Stimulated activated CD8-positive, alpha-beta memory T cell treated with anti-CD3 and anti-CD28 coated beads, Interleukin-7, amount 100 ng/mL, for 48 hours (primary cell): ENCODE measurements at places on chromosomes 6 and 20.

GRCh38 chr6:22596011-22596410, 26.6 kb downstream of the HDGFL1 start:
- DNase-seq, result no peak

GRCh38 chr6:145194389-145194788, 540.9 kb downstream of the EPM2A start:
- no peak for DNase-seq

DNA sequence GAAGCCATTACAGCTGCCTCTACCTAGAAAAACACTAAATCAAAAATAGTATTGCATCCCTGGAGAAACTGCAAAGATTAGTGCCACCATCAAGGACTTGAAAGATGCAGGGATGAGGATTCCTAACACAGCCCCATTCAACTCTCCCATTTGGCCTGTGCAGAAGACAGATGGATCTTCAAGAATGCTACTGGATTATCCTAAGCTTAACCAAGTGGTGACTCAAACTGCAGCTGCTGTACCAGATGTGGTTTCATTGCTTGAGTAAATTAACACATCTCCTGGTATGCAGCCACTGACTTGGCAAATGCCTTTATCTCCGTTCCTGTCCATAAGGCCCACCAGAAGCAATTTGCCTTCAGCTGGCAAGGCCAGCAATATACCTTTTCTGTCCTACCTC, 117.4 kb downstream of the TBC1D32 start:
- DNase-seq, result no peak

GRCh38 chr6:116762235-116762634, 3.3 kb downstream of the FAM162B start:
- DNase-seq, result no peak

- DNase-seq, result no peak
Observed at GRCh38 chr20:46688151-46689081, 828 bp downstream of the TP53RK start.

- DNase-seq, result no peak
Observed at GRCh38 chr20:56391596-56392131, 351 bp downstream of the AURKA start.

DNA sequence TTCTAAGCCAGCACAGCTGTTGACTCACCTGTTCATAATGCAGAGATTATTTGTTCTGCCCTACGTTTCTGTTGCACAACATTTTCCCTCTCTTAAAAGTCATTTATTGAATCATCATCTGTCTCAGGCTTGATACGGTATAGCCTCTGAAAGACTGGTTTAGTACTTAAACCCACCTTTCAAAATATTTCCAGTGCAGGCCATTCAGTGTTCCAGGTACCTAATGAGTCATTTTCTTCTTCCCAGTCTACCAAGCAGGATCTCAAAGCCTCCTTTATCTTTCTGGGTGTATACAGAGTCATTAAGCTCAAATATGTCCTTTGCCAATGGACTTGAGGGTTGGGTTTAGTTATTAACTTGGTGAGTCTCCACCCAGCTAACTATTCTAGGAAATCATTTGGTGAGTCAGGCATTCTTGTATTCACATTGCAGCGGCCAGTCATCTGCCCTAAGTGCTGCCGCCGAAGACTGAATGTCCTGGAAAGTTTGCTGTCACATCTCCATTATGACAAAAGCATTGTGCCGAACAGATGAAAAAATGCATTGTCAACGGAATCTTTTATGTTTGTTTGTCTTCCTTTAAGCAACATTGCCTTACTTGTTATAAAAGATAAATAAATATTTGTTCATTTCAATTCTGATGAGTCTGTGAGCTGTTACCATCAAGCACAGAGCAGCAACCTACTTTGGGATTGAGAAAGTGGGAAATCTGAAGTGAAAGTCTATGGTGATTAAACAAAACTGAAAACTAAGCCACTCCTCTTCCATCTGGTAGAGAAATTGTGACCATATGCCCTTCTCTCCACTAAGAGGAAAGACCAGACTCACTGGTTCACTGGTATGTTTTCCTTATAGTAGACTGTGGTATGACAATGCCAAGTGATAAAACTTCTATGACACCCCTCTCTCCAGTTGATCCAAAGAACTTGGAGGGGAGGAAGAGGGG, 14.3 kb upstream of the FAM135A start:
- DNase-seq, result no peak

DNA sequence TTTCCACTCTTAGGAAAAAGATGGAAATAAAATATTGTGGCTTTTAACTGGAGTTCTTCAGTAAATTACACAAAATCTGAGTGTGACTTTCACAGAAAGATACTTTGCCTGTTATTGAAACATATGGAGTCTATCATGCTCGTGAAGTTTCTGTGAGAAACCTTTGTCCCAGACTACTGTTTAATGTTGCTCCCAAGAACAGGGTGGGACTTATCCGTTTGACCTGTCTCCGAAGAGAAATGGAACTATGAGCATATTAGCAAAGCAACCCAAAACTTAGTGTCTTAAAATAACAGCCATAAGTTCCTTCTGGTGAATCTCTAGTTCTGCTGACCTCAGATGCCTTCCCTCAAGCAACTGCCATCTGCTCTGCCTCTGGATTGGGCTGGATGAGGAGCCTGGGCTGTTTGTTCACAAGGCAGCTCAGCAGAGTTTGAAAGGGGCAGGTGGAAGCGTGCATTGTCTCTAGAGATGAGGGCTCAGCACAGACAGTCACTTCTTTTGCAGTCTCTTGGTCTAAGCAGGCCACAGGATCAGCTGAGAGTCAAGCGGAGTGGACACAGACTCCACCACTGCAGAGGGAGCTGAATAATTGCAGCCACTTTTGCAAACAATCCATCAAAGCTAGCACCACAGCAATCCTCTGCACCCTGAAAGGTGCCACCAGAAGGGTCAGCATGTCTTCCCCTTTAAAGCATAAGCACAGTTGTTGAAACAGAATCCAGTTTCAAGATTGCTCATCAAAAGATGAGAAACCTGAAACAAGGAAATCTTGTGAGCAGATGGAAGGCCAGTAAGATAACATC, 52.8 kb downstream of the MYB start:
- DNase-seq, result no peak

- DNase-seq, result no peak
Observed at GRCh38 chr6:70396163-70396562, 17.1 kb upstream of the FAM135A start.

- DNase-seq, result no peak
Observed at GRCh38 chr20:1868856-1869255, 26.4 kb upstream of the SIRPA start.

DNA sequence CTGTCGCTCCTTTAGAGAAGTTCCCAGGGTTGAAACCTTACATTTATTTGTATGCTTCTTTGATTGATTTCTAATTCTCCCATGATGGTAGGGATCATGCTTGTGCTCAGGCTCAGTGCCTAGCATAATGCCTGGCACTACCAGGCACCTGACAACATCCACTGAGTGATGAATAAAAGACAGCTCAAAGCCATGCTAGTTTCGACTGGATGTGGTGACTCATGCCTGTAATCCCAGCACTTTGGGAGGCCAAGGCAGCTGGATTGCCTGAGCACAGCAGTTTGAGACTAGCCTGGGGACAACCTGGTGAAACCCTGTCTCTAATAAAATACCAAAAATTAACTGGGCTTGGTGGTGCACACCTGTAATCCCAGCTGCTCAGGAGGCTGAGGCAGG, 11.6 kb upstream of the CD164 start:
- DNase-seq, result no peak

DNA sequence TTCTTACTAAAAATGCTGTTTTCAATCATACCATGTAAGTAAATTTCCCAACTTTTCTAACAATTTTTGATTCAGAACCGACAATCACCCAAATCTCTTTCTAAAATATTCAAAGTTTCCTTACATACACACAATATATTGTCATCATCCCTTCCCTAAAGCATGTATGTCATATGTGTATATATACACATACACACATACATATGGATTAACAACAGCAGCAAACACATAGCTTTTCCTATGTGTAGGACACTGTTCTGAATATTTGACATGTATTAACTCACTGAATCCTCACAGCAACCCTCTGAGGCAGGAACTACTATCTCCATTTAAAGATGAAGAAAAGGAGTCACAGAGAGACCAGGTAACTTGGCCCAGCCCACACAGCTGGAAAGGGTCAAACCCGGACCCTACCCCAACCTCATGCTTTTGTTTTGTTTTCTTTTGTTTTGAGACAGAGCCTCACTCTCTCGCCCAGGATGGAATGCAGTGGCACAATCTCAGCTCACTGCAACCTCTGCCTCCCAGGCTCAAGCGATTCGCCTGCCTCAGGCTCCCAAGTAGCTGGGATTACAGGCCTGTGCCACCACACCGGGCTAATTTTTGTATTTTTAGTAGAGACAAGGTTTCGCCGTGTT, 7.2 kb downstream of the FYN start:
- DNase-seq, result no peak

- DNase-seq, result no peak
Observed at GRCh38 chr6:168949981-168950857, 303.4 kb downstream of the THBS2 start.

DNA sequence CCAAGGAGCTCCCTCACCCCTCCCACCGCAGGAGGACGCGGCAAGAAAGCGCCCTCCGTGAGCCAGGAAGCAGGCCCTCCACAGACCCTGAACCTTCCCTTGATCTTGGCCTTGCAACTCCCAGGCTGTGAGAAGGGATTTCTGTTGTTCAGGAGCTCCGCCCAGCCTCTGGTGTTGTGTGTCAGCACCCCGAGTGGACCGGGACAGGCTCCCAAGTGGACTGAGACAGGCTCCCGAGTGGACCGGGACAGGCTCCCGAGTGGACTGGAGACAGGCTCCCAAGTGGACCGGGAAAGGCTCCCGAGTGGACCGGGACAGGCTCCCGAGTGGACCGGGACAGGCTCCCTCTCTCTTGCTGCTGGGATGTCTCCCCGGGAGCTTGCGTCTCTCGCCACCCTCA, 9.3 kb upstream of the NTSR1 start:
- no peak for DNase-seq

GRCh38 chr20:62063981-62064769, 1.5 kb downstream of the TAF4 start:
- no peak for DNase-seq

DNA sequence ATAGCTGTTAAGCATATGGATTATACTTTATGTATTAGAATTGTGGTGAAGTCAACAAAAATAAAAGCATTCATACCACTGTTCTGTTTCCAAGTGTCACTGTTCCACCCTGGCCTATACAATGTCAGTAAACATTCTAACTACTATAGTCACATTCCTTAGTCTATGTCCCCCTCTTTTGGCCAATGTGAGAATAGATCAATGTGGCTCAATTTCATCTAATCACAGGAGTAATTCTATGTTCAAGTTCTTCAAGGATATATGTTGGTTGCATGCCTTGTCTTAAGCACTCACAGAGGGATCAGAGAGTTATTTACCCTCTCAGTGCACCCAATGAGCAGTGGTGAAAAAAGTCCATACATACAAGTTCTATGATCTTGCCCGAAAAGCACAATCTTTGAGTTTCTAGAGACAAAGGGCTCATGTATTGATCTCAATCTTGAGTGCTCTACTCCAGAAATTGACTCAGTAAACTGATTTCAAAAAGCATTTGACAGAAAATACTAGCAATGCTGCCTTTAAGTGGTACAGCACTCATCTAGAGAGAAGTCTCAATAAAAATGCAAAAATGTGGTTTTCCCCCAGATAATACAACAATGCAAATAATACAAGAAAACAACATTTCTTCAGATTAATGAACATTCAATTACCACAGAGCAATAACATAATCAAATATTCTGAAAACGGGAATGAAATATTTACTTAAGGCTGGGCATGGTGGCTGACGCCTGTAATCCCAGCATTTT, 16.5 kb downstream of the SMLR1 start:
- no peak for DNase-seq

DNA sequence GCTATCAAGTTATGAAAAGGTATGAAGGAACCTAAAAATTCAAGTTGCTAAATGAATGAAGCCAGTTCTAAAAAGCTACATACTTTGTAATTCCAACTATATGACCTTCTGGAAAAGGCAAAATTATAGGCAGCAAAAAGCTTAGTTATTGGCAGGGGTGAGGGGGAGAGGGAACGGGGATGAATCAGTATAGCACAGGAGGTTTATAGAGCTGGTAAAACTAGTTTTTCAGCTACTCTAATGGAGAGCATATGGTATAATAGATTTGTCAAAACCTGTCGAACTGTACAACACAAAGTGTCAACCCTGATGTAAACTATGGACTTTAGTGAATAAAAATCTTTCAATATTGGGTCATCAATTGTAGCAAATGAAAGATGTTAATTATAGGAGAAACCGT, 18.7 kb downstream of the MANEA start:
- DNase-seq, result no peak

GRCh38 chr6:107353773-107354382, 105.5 kb downstream of the PDSS2 start:
- no peak for DNase-seq

- DNase-seq, result no peak
Observed at GRCh38 chr6:156427345-156427744, 349.8 kb upstream of the ARID1B start.

DNA sequence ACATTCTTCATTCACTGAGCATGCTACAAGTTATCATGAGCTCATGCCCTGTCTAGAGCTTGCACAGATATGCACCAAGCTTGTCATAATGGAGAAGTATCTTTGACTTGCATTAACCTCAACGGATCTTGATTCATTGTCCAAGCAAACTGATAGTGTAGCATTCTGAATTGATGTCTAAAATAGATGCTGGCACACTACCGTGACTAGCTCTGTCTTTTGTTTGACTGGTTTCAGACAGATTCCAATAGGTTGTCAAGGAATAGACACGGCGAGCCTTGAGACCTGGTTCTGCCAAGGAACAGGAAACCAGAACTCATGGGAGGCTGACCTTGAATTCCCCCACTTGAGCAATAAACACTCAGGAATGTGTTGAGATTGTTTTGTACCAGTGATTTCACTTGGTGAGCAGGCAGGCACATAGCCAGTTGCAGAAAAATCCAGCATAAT, 1153.1 kb upstream of the GJE1 start:
- no peak for DNase-seq

- DNase-seq, result no peak
Observed at GRCh38 chr20:11117808-11118528, 444.2 kb upstream of the JAG1 start.

DNA sequence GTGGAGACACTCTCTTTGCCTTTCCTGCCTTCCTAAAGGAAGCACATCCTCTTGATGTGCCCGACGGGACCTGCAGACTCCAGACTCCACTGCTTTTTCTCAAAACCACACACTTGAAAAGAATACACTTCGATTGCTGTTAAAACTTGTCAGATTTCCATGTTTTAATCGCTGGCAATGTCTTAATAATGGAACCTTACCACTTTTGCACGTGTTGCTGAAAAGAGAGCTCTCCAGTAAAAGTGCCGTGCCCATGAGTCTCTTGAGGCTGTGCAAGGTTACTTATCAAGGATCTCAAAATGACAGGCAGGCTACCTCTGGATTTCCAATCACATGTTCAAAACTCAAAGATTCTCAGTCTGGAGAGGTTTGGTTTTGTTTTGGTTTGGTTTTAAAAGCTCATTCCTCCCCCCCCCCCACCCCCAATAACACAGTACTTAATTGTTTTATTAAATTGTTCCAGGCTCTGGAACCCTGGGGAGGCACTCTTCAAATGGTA, 12.0 kb upstream of the TFAP2A start:
- DNase-seq, result no peak

- DNase-seq, result no peak
Observed at GRCh38 chr6:40715570-40716403, 128.6 kb upstream of the LRFN2 start.

- DNase-seq, result no peak
Observed at GRCh38 chr6:148935705-148936435, 189.0 kb downstream of the UST start.
